ENCODE measurements at places on chromosomes 5 and 9. TPM values are rescaled to one million over a fixed set of nuclear protein-coding genes. Genes with fewer than 3 reads are reported as not detected.

The GRM6 gene
- total RNA-seq: not detected

The PCDHA3 gene
- total RNA-seq: under 0.01 TPM

GRCh38 chr5:10562201-10563109 is 1.4 kb upstream of the ANKRD33B start:
- no peak for DNase-seq

DNA sequence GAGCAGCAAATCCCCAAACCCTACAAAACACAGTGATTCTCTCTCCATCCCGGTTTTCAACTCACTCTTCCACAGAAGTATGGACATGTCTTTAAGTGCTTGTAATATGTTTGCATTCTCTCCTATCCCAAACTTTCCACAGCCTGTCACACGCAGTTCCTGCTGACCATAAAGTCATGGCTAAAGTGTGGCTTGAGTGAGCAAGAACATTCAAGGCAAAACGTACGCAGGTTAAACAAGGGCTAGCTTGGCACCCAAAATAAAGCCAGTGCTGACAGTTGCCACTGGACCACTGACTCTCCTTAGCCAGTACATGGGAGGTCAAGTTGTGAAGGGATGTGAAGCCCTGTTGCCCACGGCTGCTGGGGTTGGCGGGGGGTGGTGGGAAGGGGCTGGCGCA is 211.1 kb upstream of the IRX1 start:
- DNase-seq: no peak

DNA sequence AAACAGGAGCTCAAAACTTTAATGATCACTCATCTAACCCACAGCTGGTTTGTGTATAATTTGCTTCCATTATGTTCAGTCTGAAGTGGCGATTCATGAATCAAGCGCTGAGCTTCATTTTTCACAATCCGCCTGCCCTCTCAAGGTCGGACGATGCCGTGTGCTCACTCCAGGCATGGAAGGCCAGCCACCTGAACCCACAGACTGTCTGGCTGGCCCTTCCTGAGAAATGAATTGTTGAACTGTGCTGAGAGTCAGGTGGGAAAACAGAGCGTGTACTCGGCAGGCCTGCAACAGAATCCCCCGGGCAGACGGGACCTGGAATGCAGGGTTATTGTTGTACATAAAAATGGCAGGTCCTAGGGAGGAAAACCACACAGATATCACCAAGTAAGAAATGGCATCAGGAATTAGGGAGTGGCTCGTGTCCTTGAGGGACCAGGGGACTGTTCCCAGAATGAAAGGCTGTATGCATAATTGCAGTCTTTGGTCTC is 375.7 kb downstream of the IRX2 start:
- DNase-seq: no peak

DNA sequence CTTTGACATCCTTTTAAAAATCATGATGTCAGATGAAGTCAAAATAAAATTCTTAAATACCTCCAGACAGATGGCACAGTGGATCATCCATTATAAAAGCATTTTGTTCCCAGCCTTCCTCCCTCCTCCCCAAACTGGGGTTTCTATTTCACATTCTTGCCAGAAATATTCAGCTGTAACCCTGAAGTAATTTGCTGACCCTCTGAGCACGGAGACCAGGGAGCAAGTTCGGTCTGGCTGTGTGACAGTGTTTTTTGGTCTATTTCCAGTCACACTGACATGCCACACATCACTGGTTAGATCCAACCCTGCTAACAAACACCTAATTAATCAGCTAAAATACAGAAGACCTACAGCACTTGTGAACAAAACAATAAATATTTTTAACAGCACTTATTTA is 126.2 kb upstream of the DMRT1 start:
- DNase-seq: no peak

GRCh38 chr5:2740051-2740875 is 11.2 kb downstream of the IRX2 start:
- no peak for DNase-seq

DNA sequence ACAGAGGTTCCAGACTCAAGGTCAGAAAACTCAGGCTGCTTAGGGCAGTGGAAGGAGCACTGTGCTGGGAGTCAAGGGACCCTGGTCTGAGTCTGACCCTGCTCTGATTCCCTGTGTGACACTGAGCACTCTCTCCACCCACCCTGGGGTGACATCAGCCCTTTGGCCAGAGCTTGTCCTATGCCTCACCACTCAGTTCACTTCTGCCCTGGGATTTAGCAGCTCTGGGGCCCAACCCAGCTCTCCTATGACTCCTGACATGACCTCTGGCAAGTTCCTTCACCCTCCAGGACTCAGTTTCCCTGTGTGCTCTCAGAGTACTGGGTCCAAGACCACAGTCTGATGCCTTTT is 63.9 kb downstream of the FAM114A2 start:
- no peak for DNase-seq

DNA sequence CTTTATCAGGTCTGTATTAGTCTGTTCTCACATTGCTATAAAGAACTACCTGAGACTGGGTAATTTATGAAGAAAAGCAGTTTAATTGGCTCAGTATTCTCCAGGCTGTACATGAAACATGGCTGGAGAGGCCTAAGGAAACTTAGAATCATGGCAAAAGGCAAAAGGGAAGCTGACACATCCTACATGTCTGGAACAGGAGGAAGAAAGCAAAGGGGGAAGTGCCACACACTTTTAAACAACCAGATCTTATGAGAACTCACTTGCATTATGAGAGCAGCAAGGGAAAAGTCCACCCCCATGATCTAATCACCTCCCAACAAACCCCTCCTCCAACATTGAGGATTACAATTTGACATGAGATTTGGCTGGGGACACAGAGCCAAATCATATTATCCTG is 132.1 kb downstream of the PCSK1 start:
- no peak for DNase-seq

The PCDHA9 gene
- total RNA-seq: under 0.01 TPM

GRCh38 chr5:160926428-160926827 is 74.4 kb upstream of the ATP10B start:
- peak; percentile 19 for DNase-seq

- DNase-seq: peak; percentile 60
These were observed 34.9 kb upstream of the FCHO2 start for GRCh38 chr5:72920690-72921502.

- no peak for DNase-seq
These were observed 351.5 kb upstream of the KLF4 start for GRCh38 chr9:107841076-107841475.

DNA sequence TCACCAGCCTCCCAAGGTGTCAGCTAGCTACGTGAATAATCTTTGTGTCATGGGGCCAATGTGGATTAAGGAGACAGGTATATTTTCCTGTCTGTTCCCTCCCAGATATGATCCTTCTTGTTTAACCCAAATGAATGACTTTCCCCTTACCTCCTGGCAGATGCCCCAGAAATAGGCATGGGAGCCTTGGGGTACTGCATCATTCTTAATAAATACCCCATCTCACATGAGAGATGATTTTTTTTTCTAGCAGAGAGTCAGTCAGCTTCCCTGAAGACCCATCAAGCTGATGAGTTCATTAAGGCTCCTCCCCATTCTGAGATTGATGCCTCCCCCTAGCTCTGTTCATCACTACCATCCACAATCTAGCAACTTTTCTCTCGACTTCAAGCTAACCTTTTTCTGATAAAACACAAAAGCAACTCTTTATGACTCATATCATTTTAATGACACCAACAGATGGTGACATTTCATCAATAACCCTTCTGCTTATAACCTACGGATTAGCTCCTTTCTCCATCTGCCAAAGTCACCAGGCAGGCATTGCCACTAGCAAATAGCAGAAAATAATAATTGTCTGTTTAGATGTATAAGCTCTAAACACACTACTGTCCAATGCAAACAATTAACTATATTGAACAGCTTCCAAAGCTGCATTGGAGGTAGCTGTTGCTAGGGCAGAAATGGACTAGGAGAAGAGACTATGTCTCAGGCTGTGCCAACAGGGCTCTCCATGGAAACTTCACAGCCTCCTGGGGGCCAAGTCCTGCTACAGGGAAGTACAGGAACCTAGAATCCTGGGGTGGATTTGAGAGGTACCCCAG is 143.7 kb downstream of the ACER2 start:
- no peak for DNase-seq

DNA sequence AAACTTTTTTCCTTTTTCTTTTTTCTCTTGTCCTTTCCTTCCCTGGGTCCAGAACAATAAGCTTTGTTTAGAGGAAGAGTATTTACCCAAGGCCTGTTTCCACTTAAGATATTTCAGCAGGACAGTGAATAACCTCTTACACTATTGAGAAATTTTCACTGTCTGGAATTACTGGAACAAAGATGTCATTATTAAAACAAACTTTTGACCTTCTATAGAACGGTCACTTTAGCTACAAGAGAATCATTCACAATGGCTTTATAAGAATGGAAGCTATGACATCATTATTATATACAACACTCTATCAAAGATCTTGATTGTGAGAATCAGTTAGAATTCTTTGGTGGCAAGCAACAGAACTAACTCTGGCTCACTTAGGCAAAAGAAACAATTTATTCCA is 22.0 kb upstream of the ARHGAP26 start:
- no peak for DNase-seq

The PTGER4 gene
- total RNA-seq: 6.1 TPM

DNA sequence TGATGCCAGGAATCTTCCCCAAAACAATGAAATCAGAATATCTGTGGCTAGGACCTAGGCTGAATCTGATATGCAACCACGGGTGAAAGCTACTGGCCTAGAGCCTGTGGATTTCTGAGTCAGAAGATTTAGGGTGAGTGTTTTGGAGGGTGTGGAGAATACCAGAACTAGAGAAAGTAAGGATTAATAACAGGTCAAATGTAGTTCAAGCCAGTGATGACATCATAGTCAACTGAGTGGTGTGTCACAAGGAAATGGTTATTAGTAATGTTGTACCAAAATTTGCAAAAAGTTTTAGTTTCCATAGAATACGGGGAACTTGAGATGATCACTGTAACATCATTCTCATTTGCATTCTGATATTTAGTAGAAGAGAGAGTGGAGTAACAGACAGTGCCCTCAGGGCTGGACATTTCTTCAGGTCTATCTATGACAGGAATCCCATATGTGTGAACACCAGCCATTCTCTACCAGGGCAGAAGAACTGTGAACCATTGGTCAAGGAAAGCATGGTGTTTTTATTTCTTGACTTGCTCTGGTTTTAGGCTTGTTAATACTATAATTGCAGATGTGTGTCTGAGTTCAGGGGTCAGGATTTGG is 3.7 kb downstream of the GALNT12 start:
- peak; percentile 96 for DNase-seq

- peak; percentile 31 for DNase-seq
These were observed 807 bp upstream of the PLGRKT start for GRCh38 chr9:5438301-5439162.

GRCh38 chr5:55620009-55620765 is 85.4 kb upstream of the PLPP1 start:
- DNase-seq: no peak

The HMCN2 gene
- under 0.01 TPM for total RNA-seq

GRCh38 chr9:108094676-108094993 is 605.1 kb upstream of the KLF4 start:
- no peak for DNase-seq

DNA sequence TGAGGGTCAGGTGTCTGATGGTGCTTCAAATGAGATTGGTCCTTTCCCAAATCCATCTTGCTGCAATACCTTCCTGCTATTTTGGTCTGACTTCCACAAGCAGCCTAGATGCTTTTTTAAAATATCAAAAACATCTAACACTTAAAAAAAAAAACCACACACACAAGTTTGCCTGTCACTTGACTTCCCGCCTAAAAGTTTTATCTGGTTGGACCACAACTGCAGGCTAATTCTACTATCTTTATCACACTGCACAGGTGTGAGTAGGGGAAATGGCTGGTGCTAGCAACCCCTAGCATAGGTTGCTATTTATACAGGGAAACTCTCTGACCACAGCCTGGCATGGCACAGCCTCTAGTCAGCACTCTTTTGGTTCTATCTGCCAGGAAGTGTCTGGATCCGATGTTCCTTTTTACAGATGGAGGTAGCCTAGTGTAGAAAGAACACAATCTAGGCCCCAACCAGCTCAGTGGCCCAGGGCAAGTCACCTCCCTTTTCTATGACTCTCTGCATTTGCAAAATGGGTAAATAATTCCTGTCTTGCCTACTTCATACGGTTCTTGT is at the start of gene HEMGN:
Gene HEMGN (minus strand): TSS at position 92 of the 564 bp plus-strand sequence. CDS start 36 bp downstream, at position 56.
- DNase-seq: no peak

- DNase-seq: no peak
These were observed 148.7 kb downstream of the OXCT1 start for GRCh38 chr5:41721516-41721915.

DNA sequence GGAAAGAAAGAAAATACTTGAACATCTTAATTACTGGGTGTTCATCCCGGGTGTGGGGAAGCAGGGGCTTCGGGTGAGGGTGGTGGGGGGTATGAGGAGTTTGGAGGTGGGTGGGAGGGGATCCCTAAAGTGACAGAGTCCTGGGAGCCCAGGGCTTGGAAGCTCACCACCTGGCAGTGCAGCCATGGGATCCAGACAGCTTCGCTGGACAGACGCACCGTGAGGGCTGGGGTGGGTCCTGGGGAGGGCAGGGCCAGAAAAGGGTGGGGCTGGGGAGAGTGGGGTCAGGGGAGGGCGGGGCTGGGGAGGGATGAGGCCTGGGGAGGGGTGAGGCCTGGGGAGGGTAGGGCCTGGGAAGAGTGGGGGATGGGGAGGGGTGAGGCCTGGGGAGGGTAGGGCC is 127.5 kb upstream of the LPCAT1 start:
- no peak for DNase-seq

GRCh38 chr9:133165452-133165730 is 1.7 kb upstream of the GBGT1 start:
- DNase-seq: no peak

GRCh38 chr9:72044095-72044494 is 16.3 kb downstream of the C9orf57 start:
- no peak for DNase-seq

- peak; percentile 41 for DNase-seq
These were observed 3.5 kb downstream of the IFNA2 start for GRCh38 chr9:21381448-21382339.

- no peak for DNase-seq
These were observed 166 bp downstream of the SEPTIN8 start for GRCh38 chr5:132776938-132777208.

The PLPP7 gene
- total RNA-seq: not detected

The PTGS1 gene
- total RNA-seq: 1.3 TPM

DNA sequence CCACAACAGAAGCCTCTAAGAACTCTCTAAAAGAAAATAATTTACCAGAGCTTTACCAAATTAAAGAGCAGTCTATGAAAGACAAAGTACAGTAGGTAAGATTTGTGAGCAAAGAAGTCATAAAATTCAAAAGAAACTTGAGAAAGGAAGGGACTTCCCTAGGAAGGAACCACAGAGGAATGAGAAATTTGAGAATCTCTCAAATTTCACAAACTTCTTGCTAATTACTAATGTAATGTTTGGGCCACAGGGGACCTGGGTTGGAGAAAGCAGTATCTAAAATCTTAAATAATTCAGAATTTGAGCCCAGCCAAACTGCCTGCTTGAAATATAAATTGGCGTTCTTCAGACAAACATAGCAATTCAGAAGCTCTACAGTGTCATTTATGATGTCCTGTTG is 225.0 kb upstream of the PRR16 start:
- DNase-seq: no peak

GRCh38 chr9:26656003-26656870 is 236.4 kb downstream of the CAAP1 start:
- DNase-seq: no peak

The HK3 gene
- total RNA-seq: under 0.01 TPM

Data from bronchial epithelial cell (primary cell).